ENCODE measurements at places on chromosomes 16 and 17.

DNA sequence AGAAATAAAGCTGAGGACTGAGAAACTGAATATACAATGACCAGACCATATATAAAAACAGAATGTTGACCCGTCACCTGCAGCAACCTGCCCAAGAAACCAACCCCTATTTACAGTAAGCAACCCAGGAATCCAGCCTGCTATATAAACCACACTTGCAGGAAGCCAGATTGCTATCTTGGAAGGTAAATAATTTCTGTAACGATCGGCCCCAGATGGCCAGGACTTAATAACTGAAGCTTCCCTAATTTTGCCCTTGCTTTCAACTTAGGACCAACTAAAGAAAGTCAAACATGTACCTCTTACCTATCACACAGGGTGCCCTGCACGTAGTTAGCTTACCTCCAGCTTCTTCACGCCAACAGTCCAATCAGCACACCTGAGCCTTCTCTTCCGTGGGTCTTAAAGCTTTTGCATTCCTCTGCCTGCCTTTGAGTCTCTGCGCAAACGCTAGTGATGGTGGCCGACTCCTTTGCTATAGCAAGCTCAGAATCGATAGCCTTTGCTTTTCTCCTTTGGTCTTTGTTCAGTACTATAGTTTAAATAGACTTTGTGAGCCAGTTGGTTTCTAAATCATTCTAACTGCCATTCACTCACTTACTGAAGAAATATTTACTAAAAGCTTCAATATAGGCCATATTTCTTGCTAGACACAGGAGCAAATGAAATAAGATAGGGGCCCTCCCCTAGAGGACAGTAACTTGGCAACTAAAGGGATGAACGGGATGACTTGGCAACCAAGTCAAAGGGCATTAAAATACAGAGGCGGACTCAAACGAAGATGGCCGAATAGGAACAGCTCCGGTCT is 31.3 kb downstream of the MPHOSPH6 start:
- DNase-seq = no peak

DNA sequence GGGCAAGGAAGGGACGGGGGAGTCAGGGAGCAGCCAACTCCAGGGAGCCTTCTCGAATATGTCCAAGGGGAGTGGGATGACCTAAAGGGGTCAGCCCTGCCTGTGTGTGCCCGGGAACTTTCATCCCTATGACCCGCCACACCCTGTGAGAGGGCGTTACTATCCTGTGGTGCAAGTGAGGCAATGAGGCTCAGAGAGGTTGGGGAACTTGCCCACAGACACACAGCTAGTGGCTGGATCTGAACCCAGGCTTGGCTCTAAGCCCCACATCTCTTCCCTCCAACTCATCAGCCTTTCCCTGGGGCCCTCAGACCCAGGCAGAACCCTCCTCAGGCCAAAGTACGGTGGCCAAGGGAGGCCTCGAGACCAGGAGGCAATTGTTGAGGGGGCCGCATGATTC is 23.2 kb downstream of the JUP start:
- DNase-seq = no peak

DNA sequence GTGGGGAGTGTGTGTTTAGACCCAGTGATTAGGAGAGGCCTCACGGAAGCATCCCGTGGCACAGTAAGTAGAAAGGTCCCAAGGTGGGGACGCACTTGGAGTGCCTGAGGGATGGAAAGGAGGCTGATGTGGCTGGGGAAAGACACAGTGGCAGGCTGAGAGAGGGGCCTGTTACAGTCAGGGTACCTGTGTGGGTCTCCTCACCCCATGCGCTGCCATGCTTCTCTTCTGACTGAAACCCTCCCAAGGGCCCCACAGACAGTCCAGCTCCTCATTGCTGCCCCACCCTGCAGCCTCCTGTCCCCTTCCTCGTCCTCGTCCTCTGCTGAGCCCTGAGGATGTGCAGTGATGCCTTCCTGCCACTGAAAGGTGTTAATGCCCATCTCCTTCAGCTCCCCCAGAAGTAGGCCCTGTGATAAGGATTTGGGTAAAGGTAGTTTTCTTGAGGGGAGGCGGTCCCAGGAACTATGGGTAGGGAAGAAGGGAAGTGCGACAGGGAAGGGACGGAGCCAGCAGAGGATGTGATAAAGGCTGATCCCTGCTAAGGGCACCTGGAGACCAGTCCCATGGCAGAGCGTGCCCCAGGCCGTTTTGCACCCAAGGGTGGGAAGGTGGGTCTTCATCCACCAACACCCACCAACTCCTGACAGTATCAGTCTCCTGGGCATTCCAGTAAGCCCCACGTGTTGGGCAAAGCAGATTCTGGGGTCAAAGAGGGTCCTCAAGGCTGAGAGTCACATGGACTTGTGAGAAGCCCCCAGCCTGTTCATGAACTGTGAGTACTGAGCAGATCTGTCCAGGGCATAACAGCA is 237.2 kb downstream of the GSG1L start:
- DNase-seq = no peak

GRCh38 chr17:44082256-44082927 is 11.9 kb downstream of the G6PC3 start:
- no peak for DNase-seq

DNA sequence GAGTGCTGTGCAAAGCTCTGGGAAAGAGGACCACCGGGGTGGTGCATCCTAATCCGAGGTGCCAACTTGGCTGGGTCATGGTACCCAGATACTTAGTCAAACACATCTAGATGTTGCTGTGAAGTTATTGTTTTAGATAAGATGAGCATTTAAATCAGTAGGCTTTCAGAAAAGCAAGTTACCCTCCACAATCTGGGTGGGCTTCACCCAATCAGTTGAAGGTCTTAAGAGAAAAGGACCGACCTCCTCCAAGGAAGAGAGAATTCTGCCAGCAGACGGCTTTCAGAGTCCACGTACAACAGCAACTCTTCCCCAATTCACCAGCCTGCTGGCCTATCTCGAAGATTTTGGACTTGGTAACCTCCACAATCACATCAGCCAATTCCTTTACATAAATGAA is 338.1 kb downstream of the C16orf95 start:
- no peak for DNase-seq

- peak; percentile 90 for DNase-seq
These were observed 6.7 kb upstream of the SLC25A39 start for GRCh38 chr17:44331249-44331760.

DNA sequence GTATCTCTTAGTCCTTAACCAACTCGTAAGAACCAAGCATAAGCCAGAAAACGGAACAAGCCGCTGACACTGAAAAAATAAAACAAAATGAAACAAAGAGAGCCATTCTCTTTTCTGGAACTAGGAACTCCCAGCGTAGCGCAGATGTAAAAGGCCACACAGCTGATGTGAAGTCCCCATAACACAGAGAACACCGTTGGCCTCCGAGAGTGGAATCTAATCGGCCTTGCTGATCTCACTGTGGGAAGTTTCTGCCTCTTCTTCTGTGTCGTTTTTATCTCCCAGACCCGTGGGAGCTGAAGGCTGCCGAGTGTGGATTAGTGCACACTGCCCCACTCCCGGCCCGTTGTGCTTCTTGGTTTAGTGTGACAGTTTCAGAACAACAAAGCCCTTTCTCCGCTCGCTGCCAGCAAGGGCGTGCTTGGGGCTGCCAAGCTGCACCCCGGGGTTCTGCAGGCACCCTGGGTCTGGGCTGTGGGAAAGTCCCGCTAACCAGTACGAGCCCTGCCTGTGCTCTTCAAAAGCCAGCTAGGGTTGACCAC is 21.7 kb downstream of the TTYH2 start:
- DNase-seq = peak; percentile 61

- peak; percentile 83 for DNase-seq
These were observed 93.3 kb downstream of the MYO1D start for GRCh38 chr17:32783602-32784001.

Data from suppressor macrophage (primary cell).